ENCODE measurements at places on chromosomes 1 and 21.

DNA sequence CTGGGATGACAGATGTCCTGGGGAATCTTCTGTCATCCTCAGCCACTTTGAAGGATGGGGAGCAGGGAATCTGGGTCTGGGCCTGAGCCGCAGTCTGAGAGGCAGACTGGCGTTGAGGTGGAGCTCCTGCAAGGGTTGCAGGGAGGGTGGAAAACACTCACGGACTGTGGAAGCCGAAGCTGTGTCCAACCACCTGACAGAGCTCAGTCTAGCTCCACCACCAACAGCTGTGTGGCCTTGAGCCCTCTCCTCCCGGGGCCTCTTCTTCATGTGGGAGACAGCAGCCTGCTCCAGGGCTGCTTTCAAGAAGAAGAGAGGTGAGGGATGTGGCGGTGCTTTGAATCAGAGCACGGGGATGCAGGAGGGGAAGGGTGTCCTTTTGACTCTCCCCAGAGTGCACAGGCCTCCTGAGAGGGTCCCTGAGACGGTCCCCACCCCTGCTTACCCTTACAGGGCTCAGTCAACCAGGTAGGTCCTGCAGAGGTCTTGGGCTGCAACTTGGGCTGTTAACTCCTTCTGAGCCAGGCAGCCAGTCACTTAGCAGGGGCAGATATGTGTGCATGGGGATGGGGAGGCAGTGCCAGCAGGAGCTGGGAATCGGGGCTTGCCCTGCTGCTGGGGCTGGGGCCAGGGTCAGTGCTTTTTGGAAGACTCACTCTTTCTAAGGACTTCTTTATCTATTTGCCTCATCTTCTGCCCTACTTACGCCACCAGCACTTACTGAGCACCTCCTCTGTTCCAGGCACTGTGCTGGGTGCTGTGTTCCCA, 216.3 kb downstream of the PTPRU start:
- DNase-seq = no peak

DNA sequence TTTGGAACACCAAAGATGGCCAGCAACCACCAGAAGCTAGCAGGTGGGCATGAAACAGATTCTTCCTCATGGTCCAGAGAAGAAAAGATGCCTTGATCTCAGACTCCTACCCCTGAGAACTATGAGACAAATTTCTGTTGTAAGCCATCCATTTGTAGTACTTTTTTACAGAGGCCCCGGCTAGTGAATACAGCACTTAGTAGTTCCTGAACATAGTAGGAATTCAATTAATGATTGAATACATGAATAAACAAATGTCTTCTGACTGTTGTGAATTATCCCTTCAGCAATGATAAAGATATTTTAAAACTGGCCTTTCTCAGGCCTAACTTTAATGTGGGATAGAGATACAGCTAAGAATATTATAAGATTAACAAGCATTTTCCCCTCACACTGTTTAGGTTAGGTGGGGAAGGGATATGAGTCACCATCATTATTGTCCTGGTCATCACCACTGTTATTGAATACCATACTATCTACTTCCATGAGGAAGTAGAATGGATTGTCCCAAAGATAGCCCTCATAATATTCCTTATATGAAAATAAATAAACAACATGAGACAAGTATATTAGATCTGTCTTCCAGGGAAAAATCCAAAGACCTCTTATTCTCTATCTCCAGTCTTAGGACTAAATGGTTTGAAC, 51.4 kb downstream of the ADCY10 start:
- DNase-seq = no peak

GRCh38 chr1:3611170-3612019, at the start of gene MEGF6:
Gene MEGF6 (minus strand): TSS chr1:3611508. CDS start chr1:3611268, 240 bp downstream.
- DNase-seq = no peak

DNA sequence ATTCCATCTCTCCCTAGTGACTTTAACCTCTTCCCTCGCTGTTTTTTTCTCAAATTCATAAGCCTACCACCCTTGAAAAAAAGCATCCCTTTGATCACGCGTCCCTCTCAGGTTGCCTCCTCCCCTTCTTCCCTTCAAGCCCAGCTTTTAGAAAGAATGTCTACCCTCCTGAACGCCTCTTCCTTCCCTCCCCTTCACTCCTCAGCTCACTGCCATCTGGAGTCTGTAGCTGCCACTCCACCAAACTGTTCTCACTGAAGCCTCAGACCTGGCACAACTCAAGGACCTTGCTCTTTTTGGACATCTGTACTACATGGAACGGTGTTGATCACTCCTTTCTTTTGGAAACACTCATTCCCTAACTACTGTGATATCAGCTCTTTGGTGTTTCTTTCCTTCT, 80.6 kb downstream of the SLC25A24 start:
- no peak for DNase-seq

GRCh38 chr1:154219541-154219940, 1.2 kb upstream of the UBAP2L start:
- no peak for DNase-seq

DNA sequence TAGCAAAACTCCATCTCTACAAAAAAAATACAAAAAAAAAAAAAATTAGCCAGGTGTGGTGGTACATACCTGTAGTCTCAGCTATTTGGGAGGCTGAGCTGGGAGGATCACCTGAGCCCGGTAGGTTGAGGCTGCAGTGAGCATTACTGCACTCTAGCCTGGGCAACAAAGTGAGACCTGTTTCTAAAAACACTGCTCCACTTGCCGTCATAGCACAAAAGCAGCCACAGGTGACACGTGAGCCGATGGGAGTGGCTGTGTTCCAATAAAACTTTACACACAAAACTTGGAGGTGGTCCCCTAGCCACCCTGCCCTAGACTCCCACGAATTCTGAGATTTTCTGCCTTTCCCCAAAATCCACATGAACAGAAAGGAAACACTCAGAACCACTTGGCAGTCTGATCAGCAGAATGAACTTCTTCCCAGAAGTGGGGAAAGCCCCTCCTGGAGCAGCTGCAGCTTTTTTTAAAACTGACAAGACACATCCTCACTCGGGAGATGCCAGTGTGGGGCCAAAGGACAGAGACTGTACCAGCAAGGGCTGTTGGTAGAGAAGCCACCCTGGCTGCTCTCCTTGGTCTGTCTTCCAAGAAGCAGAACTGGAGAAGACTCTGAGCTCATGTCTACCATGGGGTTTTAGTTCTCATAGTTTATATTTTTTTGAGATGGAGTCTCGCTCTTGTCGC, 23.3 kb downstream of the PLEKHM2 start:
- DNase-seq = no peak

DNA sequence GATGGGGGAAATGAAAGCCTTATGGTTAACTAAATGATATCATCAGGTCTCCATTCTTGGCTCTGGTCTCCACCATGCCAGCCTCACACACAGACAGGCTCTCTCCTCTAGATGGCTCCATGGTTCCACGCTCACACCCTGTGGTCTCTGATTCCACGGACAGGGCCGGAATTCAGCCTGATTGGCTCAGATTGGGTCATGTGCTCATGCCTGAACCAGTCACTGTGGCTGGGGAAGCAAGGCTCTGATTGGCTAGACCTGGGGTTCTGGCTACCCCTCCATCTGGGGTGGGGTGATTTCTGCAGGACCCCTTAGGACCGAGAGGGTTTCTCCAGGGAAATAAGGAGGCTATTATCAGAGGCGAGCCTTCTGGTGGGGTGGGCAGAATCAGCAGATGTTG, 277.0 kb downstream of the PTPRU start:
- peak; percentile 40 for DNase-seq

DNA sequence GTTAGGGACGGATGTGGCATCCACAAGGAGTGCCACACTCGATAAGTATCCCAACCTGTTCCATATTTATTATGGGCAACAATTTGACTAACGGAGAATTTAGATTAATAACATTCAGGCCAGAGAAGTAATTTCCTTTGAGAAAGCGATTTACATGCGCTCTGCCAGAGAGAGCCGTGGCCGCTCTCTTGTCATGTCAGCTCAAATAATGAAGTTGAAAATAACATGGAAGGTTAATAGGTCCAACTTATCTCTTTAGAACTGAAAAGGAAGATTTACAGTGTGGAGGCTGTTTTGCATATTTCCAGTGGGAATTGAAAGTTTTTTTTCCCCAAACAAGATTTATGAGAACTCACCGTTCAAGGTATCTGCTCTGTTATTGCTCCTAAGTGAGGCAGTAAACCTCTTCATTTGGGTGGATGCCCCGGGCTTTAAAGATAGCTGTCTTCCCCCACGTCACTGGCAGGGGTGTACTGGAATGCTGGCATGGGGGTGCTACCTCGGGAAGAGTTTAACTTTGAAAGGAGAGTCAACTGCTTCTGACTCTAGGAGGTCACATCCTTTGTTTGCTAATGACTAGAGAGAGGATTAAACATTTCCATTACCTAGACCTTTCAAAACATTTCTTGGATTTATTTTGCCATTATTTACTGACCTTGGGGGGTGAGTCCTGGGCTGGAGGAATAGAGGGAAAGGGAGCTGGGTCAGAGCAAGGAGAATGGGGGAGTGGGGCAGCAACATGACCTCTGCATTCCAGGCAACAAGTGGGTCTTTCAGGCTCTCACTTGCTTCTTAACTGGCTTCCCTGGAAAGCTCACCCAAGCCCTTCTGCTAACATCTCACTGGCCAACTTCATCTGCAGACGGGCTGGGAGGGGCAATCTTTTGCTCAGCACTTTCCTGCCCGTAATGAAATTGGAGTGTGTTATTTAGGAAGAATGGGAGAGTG, 204.2 kb downstream of the CAMTA1 start:
- DNase-seq = no peak

DNA sequence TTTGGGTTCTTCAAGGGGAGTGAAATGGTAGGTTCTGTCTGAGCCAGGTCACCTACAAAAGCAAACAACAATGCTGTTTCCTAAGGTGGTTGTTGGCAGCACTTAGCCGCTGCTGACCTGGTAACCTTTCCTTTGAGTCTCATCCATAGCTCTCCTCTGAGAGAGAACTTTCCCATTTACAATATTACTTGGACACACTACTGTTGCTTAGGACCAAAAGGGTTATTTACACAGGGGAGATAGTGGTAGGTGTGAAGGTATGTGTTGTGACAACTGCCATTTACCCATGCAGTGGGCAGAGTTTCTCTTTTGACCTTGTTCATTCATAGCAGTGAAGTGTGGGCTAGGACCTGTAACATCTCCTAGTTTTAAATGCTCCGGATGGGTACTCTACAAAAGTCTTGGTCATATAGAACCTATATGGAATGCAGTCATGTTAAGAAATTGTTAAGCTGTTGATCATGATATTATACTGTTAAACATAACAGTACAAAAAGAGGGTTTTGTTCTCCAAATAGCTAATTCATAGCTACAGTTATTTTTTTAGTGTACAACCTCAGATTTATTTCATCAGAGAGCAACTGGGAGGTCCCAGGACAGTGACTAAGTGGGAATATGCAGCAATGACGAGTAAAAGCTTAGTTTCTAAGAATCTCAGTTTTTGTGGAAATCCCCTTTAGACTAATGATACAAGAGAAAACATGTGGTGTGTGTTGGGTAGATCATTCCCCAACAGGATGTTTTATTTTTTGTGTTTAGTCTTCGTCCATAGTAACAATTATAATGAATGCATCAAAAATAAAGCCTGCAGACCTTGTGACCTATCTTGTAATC, 219.7 kb downstream of the NFIA start:
- peak; percentile 35 for DNase-seq

DNA sequence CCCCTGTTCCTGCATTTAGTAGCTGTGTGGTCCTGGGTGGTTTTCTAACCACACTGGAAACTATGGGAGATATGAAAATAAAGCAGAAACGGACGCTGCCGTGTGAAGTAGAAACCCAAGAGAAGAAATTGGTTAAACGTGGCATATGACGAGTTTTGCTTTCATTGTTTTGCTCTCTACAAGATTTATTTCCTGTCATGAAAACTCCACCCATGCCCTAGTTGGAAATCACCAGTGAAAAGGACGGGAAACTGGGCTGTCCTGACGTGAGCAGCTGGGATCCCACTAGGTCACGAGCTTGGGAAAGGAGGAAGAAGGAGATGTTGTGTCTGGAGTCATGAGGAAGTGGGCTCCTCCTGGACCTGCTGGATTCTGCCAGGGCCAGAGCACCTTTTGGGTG, 120.8 kb upstream of the GADD45A start:
- peak; percentile 46 for DNase-seq

DNA sequence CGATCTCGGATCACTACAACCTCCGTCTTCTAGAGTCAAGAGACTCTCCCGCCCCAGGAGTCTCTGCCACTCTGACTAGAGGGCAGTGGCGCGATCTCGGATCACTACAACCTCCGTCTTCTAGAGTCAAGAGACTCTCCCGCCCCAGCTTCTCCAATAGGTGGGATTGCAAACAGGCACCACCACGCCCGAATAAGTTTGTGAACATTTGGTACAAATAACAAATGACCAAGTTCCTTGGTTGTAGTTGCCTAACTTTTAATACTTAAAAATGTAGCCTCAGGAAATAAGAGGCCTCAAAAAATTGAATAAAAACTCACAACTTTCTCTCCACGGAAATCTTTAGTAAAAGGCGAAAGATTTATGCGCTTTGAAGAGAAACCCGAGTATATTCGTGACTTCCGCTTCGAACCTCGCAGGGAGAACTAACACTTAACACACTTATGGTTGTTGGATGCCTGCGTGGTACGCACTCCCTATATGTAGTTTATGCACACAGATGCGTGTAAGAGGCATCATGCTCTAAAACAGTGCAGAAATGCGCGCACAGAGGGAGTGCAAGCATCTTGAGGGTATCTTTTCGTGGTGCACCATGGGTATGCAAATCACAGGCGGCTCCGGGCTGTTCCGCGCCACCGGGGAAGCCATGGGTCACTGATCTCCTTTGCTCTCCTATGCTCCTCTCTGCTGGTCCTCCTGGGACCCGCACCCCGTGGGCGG, 11.4 kb downstream of the BTBD19 start:
- no peak for DNase-seq

DNA sequence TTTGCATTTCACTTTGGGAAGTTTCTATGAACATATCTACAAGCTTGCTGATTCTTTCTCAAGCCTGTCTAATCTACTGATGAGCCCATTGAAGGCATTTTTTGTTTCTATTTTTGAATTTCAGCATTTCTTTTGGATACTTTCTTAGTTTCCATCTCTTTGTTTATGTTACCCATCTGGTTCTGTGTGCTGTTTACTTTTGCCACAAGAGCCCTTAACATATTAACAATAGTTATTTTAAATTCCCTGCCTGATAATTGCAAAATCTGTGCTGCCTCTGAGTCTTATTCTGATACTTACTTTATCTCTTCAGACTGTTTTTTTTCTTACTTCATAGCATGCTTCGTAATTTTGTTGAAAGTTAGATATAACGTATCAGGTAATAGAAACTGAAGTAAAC, 75.8 kb upstream of the ZRANB2 start:
- no peak for DNase-seq

GRCh38 chr1:46176211-46176865, at the start of gene P3R3URF:
Gene P3R3URF (minus strand): TSS chr1:46176488. CDS start chr1:46176471, 17 bp downstream.
- no peak for DNase-seq

DNA sequence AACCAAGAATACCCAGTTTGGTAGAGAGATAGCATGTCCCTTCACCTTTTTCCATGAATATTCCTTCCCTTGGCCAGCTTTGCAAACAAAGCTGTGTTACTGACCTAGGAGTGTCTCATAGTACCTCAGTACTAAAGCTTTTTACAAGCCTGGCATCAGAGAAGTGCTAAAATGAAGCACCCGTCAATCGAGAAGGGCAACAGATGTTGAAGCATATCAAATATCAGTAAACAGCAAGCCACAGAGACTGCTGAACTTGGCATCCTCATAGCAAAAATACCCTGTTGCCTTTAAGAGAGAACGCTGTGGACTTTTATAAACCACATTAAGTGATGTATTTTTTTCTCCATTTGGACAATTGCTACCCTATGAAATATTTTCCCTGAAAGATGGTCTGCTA, 128.6 kb upstream of the HOOK1 start:
- DNase-seq = no peak

Measured in AG09309 (cell line).